T-helper 2 cell (primary cell): ENCODE measurements at places on chromosomes 3 and 15.

DNA sequence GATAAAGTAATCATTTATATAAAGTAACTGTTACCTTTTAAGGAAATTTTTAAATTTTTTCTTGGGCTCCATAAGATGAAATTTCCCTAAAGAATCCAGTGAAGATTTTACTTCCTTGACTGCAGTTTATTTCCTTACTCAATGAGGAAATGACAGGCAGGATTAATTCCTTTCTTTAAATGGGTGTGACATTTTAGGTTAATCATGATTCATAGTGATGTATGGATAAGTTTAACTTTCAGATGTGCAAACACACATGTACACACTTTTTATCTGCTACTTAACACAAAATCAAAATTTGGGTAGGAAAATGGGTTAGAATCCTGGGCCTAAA is 11.2 kb upstream of the LEO1 start:
- no peak for DNase-seq

- DNase-seq: no peak
Observed at GRCh38 chr3:127136024-127136600, 56.8 kb upstream of the PRR23E start.

- DNase-seq: no peak
Observed at GRCh38 chr3:31917303-31918005, 63.6 kb downstream of the OSBPL10 start.

- no peak for DNase-seq
Observed at GRCh38 chr3:39811561-39811960, 2.2 kb downstream of the MYRIP start.

DNA sequence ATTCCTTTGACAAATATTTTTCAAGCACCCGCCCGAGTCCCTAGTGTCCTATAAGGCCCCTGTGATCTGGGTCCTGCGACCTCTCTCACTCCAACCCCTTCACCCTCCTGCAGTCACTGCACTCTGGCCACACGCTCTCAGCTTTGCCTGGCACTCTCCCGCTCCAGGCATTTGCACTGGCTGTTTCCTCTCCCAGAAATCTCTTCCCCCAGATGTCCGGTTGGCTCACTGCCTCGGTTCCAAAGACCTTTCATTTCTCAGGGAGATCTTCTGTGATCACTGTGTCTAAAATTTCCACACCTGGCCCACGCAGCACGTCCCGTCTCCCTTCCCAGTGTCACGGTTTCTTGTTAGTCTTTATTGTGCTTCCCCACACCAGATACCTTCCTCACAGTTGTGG is 97.4 kb downstream of the WNT7A start:
- no peak for DNase-seq

GRCh38 chr3:187296058-187296457 is 4.5 kb upstream of the MASP1 start:
- DNase-seq: no peak

- no peak for DNase-seq
Observed at GRCh38 chr3:149765762-149766334, 13.6 kb upstream of the COMMD2 start.

GRCh38 chr3:170640737-170641171 is 54.9 kb upstream of the SLC7A14 start:
- no peak for DNase-seq

DNA sequence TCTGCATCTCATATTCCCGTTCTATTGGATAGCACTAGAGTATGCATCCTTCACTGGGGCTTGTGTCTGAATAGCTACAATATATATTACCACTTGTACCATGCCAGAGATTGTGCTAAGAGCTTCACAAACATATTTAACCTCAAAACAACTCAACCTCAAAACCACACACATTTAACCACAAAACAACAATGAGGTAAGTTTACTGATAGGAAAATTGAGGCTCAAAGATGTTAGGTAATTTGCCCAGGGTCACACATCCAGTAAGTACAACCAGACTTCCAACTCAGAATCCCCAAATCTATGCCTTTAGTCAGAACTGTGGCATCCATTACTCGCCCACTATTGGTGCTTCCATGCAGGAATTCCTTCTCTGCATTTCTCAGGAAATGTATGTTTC is 220.0 kb downstream of the FAM43A start:
- DNase-seq: no peak

GRCh38 chr3:147493666-147494065 is 84.5 kb downstream of the ZIC1 start:
- no peak for DNase-seq

DNA sequence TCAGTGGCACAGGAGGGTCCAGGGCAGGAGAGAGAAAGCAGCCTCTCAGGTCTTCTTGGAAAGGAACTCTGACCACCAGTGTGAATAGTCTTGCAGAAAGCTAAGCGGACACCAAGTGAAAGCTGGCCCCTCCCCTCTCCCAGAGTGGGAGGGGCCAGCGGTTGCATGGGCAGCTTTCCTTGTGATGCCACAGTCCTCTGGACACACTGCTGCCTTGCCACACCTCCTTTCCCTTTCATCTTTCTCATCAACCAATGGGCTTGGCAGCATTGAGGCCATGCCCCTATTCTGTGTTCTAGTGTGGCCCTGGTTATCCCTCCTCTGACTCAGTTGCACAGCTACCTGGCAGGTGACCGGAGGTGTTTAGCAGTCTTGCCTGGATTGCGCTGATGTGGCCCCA is 49.7 kb upstream of the GOLGA6B start:
- no peak for DNase-seq

- DNase-seq: no peak
Observed at GRCh38 chr3:182005701-182006100, 294.0 kb downstream of the SOX2 start.

GRCh38 chr3:22981861-22982260 is 221.3 kb upstream of the UBE2E2 start:
- DNase-seq: no peak

- DNase-seq: no peak
Observed at GRCh38 chr3:57464801-57465200, 79.3 kb downstream of the DNAH12 start.

DNA sequence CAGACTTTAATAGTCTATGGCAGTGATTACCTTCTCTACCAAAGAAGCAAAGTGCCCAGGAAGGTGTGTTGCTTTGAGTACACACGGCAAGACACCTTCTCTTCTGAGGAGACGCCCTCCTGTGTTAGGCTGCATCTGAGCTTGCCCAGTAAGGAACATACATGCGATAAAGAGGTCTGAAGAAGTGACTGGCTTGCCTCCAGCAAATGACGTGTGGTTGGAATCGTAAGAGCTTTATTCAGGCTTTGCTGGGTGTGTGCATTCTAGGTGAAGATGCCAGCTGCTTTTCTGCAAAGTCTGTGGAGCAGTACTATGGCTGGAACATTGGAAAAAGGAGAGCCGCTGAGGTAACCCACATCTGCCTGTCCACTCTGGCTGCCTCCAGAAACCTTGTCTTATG is 22.4 kb downstream of the MAP6D1 start:
- DNase-seq: no peak

GRCh38 chr3:22296601-22297000 is 545.6 kb upstream of the ZNF385D start:
- DNase-seq: no peak

GRCh38 chr3:150605998-150606641 is 3.0 kb downstream of the SELENOT start:
- DNase-seq: no peak

GRCh38 chr3:114451561-114452018 is 157.8 kb downstream of the TIGIT start:
- DNase-seq: no peak

- no peak for DNase-seq
Observed at GRCh38 chr3:171986176-171986575, 53.2 kb upstream of the FNDC3B start.

- DNase-seq: no peak
Observed at GRCh38 chr3:4805662-4806061, 173.6 kb upstream of the BHLHE40 start.

DNA sequence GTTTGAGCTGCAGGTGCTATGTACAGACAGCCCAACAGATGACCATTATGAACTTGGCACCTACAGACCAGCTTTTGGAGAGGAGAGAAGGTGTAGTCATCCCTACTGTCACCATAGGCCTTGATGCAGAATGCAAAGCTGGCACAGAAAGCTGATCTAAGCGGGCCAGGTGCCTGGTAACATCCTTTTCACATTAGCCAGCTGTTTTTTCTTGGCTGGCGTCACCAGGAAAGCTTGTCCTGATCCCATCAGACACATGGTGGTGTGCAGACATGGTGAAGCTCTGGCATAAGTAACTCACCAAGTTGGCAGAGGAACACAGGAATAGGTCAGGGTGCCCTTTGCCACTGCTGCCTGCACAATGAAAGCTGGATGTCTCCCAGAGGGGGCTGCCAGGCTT is 97.2 kb upstream of the MB21D2 start:
- no peak for DNase-seq

GRCh38 chr15:69513986-69514385 is 61.4 kb downstream of the RPLP1 start:
- DNase-seq: no peak

DNA sequence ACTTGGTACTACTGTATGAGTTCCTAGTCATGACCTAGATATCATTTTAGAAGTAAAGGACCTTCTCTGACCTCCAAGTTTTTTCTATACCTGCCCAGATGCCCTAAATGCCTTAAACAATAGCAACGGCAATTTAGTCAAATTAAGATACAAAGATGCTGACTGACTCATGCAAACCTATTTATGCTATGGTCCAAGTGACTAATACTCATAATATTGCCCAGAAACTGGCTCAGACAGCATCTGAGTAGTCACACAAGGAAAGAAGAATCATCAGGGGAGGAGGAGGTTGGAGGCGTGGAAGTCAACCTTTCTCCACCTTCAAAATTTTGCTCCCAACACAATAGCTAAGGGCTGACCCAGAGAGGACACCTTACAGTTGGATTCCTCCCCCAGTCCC is 6.8 kb downstream of the FYCO1 start:
- no peak for DNase-seq

DNA sequence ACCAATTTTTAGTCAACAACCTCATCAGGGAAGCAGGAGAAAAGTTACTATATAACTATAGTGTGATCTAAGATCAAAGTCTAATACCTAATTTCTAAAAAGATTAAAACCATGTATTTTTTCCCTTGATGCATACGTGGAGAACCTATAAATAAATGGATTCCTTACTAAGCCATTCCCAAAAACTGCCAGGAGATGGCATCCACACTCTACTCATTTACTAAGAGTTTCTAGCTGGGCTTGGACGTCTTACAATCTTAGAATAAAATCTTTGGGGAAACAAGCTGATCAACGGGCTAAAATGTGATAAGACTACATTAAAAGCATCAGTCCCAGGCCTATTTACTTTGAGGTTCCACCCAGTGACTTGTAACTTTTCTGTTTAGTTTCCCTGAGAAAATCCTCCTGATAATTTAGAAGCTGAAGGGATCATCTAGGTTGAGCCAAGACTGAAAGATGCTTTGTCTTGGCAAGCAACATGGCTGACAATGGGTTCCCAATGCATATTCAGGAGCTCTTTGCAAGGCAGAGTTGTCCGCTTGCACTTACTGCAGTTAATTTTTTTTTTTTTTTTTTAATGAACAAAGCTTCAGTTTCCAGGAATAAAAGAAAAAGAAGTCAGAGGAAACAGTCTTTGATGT is 85.5 kb upstream of the FGF12 start:
- no peak for DNase-seq

- no peak for DNase-seq
Observed at GRCh38 chr15:81531109-81531592, 157.1 kb upstream of the TMC3 start.

DNA sequence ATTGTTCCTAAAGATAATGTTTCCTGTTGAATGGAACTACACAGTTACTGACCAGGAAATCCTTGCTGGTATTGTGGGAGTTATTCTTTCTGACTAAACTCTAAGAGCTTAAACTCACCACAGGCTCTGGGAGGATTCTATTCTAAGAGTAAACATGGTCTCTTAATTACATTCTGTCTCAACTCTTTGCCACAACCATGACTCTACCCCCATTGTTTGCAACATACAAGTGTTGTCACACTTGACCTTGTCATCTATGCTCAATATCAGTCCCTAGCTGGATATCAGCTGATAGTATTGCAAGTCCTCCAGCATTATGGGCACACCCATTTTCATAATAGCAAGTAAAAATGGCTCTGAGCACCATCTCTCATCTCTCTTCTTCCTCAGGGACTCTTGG is 29.6 kb upstream of the SECISBP2L start:
- no peak for DNase-seq

- no peak for DNase-seq
Observed at GRCh38 chr3:66552846-66553245, 52.0 kb upstream of the LRIG1 start.

GRCh38 chr3:5084224-5084623 is 37.9 kb upstream of the ARL8B start:
- no peak for DNase-seq

DNA sequence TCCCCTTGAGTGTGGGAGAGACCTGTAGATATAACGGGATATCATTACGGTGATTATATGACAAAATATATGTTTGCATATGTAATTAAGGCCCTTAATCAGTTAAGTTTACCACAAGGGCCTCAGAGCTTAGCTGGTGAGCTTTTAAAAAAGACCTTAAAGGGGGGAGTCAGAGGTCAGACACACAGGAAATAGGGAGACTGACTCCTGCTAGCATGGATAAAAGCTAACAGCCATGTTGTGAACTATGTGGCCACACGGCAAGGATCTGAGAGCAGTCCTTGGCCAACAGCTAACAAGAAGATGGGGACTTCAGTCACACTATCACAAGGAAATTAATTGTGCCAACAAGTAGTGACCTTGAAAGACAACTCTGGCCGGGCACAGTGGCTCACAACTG is 3.1 kb downstream of the STAG1 start:
- no peak for DNase-seq

DNA sequence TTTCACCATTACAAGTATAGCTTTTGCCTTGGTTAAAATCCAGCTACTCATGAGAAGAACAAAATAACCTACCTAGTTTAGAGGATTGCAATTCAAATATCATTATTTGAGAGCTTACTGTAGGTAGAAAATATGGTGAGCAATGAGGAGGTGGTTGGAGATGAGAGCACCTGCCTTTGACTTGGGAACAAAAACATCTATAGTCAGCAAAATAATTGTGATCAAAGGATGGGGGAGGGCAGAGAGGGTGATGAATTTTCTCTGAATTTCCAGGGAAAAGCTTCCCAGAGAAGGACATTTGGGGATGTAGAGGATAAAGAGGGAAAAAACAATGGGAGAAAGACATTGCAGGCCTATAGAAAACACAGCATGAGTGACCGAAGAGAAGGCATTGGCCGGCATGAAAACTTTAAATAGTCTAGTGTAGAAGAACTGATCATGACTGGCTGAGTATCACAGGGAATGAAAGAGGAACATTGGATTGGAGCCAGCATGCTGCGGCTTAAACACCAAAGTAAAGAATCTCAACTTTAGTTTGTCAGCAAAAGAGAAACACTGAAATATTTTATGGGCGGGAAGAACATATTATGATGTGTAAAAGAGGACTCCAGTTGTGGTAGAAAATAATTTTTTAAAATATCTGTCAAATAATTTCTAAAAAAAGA is 581.3 kb downstream of the UNC13C start:
- no peak for DNase-seq
